ENCODE measurements at places on chromosomes 2 and 18. TPM values are rescaled to one million over a fixed set of nuclear protein-coding genes. Genes with fewer than 3 reads are reported as not detected.

Gene COL4A3
- 16.5 TPM for total RNA-seq

Gene HNRNPA3
- 44.1 TPM for total RNA-seq

Gene MROH2A
- not detected for total RNA-seq

Gene CNOT11
- total RNA-seq = 34.5 TPM

Gene CAPN13
- total RNA-seq = 21.3 TPM

Gene ADAM23
- total RNA-seq = under 0.01 TPM

Gene POTEI
- total RNA-seq = not detected

Gene LYPD1
- 3.1 TPM for total RNA-seq

Gene WDR33
- total RNA-seq = 31.6 TPM

Gene GTF2A1L
- total RNA-seq = not detected

Gene GCG
- total RNA-seq = 464 TPM

Gene CROCC2
- under 0.01 TPM for total RNA-seq

Gene LRP2
- total RNA-seq = under 0.01 TPM

Gene OST4
- total RNA-seq = 103 TPM

Gene INHA
- 1.6 TPM for total RNA-seq

Gene RAB6C
- total RNA-seq = 0.52 TPM
